Stimulated activated CD4-positive, alpha-beta T cell treated with anti-CD3 and anti-CD28 coated beads, Interleukin-4, amount 100 ng/mL, for 4 hours (primary cell): ENCODE measurements at places on chromosomes 4 and X.
A peak's percentile ranks its signal among the peaks of the same experiment; 100 is the strongest.

DNA sequence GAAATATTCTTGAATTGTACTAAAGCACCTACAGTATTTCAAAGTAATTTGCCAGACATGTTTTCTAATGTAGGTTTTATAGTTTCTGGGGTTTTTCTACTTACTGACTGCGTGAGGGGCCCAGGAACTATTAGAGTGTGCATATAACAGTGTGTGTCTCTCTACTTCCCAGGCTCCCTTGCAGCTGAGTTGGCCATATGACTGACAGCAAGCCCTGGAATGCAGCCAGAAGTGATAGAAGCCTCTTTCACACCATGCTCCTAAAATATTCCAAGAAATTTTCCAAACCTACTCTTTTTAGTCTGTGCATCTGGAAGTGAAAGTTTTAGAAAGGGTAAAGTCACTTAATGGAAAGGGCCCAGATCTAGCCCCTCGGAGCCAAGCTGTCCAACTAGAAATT is 96.7 kb upstream of the SLC7A11 start:
- no peak for DNase-seq

DNA sequence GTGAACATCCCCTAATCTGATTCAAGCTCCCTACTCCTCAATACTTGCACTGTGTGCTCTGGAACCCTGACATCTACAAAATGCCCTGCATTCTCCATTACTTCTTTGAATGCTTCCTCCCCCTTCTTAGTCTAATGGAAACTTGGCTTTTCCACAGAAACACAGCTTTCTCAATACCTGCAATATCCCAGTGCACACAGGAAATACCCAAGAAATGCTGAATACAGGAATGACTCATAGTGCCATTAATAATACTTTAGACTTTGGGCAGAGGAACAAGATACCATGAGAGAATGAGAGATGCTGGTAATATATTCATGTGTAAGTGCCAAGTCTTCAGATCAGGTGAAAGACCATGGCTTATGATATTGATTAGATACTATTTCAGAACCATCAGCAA is 5.6 kb downstream of the QRFPR start:
- no peak for DNase-seq

DNA sequence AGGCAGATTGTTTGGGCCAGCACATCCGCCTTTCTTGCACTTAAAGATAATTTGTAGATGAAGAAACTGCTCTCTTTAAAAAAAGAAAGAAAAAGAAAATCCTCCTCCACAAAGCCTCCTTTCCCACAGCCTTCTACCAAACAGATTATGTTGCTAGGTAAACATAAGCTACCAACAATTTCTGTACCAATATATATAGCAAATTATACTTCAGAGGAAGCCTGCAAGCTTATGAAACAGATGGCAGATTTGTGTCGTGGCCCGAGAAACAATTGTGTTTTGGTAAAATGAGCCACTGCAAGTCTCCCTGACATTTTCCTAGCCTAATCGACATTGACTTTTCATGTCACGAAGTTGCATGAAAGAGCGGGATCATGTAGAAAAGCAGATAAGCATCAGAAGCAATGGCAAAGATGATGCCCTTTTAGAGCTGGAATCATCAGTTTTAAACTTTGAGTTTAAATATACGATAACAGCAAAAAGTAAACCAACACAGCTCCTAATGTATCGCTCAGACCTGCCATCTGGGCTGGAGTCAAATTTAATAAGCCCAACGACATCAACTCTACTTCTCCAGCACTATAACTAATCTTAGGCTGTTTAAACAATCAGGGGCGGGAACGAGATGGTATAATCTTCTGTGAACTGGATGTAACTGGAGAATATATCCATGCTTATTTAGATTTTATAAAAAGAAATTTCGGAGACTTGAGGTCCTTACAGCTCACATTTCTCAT is 94.9 kb upstream of the PLAC1 start:
- DNase-seq = no peak

DNA sequence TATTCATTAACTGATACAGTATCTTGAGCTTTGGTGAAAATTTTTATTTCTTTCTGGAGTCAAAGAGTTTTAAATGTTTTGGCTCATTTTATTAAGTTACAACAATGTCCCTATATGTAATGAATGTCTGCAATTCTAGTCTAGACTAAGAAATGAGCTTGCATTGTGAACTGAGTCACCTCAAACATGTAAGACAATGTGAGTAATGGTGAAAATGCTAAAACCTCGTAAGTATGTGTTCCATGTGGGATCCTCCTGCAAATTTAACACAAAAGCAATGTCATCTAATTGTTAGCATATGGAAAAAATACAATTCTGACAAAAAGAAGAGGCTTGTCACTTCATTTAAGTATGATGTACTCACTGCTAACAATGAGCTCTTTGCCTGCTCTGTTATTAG is 480.5 kb upstream of the FSTL5 start:
- no peak for DNase-seq

DNA sequence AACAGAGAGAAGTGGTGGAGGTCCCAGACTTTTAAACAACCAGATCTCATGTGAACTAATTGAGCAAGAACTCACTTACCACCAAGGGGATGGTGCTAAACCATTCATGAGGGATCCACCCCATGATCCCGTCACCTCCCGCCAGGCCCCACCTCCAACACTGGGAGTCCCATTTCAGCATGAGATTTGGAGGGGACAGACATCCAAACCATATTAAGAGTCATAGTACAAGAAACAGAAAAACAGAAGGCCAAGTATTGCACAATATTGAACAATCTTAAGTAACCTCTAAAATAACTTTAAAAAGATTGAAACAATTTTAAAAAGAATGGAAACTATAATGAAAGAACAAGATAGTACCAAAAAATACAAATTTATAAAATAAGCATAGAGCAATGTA is 110.0 kb downstream of the CBR4 start:
- no peak for DNase-seq

DNA sequence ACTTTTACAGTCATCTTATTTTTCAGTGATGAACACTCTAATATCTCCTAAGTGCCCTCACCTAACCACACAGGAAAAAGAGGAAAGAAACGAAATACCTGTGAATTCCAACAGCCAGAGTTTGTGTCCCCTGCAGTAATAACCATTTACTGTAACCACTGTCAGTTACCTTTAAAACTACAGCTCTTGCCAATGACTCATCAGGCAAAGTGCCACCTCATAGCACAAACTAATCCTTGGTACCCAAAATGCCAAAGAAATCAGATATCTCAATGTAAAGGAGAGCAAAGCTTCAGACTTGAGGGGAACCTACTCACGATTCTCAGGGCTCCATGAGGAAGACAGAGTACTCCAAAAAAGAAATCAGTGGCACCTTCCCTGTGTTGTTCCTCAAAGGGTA is 146.5 kb downstream of the NDST3 start:
- no peak for DNase-seq

DNA sequence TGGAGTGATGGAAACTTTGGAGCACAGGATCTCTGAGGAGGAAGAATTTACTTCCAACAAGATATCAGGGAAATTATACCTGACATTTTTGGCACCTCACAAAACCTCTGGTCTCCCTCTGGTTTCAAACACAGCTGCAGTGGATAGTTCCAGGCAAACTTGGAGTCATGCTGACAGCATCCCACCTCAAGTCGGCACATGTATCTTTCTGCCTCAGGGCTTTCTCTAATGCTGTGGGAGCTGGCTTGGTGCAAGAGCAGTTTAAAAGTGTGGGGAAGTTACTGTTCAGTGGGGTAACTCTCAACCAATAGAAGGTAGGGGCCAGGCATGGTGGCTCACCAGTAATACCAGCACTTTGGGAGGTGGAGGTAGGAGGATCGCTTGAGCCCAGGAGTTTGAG is 207.1 kb upstream of the NHS start:
- no peak for DNase-seq

- DNase-seq = no peak
These were observed 3.2 kb downstream of the CTSO start for GRCh38 chr4:155950461-155950860.

DNA sequence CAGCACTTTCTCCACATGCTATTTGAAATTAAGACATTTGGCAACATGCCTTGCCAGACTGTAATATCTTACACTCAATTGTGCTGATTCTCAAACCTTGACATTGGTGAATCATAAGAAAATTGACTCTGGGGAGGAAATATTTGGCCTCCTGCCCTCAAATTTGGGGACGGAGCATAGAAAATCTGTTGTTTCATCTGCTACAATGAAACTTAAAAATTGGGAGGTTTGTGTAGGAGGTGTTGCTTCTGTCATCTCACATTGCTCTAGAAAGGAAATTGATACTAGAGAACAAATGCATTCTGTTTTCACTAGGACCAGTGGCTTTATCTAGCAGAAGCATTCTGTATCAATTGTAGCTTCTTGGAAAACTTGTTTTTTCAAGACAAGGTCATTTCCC is 5.3 kb downstream of the OCRL start:
- no peak for DNase-seq

DNA sequence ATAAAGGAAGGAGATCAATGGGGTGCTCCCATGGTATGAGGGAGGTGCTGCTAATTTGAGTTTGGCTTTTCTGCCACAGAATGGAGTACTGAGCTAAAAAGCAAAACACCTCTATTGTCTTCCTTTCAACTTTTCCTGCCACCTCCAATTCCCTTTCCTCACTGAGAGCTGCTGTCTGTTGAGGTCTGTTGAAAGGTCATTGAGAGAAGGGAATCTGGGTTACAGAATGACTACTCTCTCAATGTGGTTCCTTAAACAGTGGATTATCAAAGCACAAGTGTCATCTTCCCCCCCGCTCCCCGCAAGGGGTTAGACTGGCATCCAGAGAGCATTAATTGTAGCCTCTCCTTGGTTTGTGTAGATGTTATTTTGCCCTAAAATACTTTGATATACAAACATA is 10.7 kb downstream of the USP9X start:
- DNase-seq = no peak

DNA sequence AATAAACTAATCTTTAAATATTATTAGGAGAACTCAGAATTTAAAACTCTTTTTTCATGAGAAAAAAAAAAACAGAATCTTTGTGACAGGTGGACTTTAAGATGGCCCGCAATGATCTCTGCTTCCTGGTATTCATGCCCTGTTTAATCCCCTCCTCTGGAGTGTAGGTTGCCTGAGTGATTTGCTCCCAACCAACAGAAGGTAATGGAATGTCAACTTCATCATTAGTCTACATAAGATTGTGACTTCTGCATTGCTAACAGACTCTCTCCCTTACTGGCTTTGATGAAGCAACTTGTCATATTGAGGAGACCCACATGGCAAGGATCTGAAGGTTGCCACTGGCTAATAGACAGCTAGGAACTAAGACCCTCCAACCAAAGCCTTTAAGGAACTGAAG is 88.8 kb downstream of the CORIN start:
- no peak for DNase-seq

- peak; percentile 65 for DNase-seq
These were observed 13.7 kb upstream of the SCOC start for GRCh38 chr4:140359562-140360427.
